ENCODE measurements at places on chromosomes 16 and 17.
A peak's percentile ranks its signal among the peaks of the same experiment; 100 is the strongest.

- no peak for DNase-seq
Measured at GRCh38 chr16:58614212-58614611, 15.4 kb downstream of the CNOT1 start.

DNA sequence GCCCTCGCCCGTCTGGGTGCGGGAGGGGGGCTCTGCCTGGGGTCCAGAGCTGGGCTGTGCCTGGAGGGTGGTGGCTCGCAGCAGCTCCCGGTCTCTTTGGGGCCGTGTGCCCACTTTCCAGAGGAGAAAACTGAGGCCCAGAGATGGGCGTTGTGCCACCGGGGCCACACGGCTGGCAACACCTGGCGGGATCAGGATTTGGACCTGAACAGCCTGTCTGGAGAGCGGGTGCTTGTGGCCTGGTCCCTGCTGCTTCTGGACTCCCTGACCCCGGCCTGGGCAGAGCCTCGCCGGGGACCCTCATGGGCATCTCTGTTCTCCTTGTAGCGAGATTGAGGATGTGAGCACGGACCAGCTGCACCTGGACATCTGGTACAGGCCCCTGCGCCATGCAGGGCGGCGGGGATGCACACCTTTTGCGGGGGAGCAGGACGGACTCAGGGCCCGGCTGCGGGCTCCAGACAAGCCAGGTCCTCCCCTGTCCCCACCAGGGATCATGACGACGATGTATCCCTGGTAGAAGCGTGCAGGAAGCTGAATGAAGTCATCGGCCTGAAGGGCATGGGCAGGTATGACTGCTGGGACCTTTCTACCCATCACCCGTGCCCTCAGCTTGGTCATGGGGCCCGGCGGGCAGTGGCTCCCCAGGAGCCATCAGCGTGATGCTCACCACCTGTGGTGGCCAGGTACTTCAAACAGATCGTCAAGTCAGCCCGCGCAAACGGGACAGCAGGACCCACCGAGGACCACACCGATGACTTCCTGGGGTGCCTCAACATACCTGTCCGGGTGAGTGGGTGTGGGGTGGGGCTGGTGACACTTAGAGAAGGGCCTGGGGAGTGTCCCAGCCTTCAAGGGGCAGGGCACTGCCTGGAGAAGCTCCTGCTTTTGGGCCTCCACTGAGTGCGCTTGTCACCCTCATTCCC, 8.3 kb downstream of the BAIAP3 start:
- no peak for DNase-seq

GRCh38 chr17:44115585-44116415, 7.6 kb downstream of the HDAC5 start:
- peak; percentile 85 for DNase-seq

GRCh38 chr16:30602616-30603277, 7.4 kb downstream of the ZNF689 start:
- DNase-seq, result no peak

GRCh38 chr17:78595135-78595810, 18.1 kb upstream of the DNAH17 start:
- no peak for DNase-seq

DNA sequence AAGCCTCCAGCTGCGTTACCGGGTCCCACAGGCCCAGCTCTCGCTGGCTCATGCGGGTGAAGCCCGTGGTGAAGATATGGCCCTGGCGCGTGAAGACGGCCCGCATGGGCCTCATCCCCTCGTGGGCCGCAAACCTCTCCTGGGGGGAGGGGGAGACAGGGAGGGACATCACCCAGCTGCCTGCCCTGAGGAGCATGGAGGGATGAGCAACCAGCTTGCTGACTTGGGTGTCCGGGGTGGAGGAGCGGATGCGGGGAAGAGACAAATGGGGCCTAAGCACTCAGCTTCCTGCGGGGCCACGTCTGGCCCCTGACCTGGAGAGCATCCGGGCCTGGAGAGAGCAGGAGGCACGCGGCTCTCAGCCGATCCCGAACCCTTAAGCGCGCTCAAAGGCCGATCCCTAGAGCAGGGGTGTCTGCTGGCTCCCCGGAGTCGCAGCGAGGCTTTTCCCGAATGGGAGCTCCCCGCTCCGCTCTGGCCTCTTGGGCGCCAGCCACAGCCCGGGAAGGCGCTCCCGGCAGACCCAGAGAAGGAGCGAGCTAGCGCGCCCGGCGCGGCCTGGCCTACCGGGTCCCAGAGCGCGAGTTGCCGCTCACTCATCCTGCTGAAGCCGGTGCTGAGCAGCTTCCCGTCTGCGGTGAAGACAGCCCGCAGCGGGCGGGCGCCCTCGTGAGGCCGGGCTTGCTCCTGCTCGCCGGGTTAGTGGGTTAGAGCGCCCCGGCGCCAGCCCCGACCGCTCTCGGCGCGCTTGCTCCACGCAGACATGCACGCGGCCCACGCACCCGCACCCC, 5.0 kb downstream of the CORO6 start:
- peak; percentile 97 for DNase-seq

DNA sequence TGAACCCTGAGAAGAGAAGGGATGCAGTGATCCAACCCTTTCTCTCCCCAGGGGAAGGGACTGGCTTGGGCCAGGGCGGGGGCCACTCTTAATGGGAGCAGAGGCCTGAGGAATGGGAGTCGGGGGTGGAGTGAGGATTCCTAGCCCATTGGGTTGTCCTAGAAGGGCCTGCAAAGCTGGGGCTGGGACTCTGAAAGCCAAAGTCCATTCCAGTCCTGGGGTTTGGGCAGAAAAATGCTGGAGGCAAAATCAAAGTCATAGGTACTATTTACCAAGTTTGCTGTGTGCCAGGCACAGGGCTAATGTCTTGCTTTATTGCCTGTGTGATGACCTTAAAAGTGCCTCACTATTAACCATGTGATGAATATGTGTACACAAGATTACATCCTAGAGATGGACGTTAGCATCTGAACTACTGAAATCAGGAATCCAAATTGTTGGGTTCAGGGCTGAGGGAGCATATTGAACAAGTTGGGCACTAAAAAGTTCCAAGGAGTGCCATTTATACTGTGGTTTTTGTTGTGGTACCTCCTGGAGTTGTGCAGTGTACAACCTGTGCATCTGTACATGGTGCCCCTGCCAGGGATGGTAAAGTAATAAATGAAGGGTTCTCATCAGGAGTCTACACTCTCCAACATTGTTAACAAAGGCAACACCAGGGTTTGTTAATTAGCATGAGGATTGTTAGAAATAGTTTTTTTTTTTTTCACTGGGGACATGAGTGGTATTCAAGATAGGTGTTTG, 84.4 kb upstream of the NKD1 start:
- DNase-seq, result no peak

GRCh38 chr16:85146922-85147651, 34.8 kb upstream of the CIBAR2 start:
- no peak for DNase-seq

- no peak for DNase-seq
Measured at GRCh38 chr16:83354015-83354414, 453.8 kb upstream of the HSBP1 start.

DNA sequence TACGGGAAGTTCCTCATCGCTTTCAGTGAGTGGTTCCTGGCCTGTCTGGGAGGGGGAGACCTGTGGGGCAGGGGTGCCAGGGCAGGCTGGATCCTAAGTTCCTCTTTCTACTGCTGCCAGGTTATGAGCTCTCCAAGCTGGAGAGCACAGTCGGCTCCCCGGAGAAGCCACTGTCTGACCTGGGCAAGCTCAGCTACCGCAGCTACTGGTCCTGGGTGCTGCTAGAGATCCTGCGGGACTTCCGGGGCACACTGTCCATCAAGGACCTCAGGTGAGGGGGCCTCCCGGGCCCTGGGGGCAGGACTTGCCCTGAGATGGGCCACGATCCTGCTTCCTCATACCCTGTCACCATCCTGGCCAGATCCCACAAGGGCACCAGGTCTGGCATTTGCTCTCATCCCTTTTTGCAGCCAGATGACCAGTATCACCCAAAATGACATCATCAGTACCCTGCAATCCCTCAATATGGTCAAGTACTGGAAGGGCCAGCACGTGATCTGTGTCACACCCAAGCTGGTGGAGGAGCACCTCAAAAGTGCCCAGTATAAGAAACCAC, 5.1 kb downstream of the PRSS8 start:
- no peak for DNase-seq

DNA sequence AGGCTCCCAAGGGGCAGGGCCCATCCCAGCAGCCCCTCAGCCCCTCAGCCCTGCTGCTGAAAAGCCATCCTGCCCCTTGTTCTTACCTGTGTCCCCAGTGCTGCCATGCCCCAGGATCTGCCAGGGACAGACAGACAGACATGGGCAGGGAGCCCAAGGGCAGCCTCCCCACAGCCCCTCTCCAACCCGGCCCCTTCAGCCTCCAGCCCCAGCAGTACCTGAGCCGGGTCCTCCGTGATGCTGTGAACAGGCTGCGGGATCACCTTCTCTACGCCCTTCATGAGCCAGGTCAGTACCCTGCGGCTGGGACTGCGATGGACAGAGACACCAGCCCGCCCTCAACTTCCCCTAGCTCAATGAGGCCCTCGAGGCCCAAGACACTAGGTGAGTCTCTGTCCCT, 8.2 kb downstream of the CNGB1 start:
- no peak for DNase-seq

GRCh38 chr17:79214940-79215604, 140.4 kb downstream of the ENGASE start:
- no peak for DNase-seq

DNA sequence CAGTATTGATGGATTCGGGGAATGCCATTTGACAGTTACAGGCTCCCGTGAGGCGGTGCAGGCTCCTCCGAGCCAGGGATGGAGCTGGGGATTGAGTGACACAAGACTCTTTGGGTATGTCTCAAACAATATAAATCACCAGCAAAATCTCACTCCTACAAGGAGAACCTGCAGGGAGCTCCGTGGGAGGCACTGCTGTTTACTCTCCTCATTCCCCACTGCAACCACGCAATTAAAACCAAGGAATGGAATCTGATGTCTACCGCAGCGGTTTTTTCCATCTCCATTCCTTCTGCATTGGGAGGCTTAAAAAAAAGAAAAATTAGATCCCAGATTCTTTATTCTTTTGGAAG, 157.9 kb downstream of the WWOX start:
- DNase-seq, result no peak

DNA sequence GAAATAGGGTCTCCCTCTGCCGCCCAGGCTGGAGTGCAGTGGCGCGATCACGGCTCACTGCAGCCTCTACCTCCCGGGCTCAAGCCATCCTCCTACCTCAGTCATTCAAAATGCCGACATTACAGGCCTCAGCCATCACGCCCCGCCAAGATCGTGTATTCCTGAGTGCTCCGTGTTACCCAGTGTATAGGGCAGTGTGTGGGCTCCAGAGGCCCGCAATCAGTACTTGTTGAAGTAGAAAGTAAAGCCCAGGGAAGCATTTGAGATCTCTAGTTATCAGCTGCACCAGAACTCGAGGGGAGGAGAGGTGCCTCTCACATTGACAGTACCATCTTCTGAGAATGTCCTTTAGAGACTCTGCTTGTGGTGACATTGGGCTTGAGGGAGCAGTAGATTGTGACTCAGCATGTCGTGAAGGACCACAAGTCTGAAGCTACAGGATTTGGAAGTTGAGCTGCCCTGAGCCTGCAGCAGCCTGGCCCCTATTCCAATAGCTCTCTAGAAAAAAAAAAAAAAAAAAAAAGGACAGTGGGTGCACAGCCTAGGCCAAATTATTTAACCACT, 1.1 kb upstream of the PRPSAP1 start:
- DNase-seq, result peak; percentile 33

DNA sequence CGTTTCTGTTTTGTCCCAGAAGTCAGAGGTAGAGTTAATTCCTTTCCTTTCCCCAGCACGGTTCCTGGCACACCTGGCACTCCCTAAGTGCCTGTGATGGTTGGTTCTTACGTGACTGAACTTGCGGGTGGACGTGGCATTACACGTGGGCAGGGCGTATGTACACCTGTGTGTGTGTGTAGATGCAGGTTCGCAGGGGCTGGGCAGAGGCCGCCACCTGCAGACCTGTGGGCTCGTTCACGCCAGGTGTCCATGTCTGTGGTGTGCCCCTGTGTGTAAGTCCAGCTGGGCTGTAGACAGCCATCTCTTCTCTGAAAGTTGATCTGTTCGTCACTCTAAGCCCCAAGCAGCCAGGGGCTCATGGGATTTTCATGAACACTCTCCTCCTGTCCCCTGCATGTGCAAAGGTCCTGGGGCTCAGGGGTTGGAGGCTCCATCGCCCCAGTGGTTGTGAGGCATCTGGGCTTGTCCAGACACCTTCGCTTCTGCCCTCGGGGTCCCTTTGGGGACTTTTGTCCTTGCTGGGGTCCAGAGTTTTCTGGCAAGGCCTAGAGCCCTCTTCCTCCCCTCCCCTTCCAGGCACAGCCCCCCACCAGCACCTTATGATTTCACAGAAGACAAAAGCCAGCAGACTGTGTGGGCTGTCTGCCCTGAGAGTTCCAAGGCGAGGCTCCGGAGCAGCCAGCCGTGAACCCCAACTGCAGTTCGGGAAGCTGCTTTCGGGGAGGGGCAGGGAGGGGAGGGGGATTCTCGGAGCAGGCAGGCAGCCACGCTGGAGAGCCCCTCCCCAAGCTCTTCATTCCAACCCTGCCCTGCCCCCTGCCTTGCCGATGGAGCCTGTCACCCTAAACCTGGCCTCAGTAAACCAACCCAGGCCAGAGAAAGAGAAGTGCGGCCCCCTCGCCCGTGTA, 5.4 kb upstream of the FSCN2 start:
- no peak for DNase-seq

GRCh38 chr16:87921236-87921773, 15.0 kb downstream of the CA5A start:
- no peak for DNase-seq

DNA sequence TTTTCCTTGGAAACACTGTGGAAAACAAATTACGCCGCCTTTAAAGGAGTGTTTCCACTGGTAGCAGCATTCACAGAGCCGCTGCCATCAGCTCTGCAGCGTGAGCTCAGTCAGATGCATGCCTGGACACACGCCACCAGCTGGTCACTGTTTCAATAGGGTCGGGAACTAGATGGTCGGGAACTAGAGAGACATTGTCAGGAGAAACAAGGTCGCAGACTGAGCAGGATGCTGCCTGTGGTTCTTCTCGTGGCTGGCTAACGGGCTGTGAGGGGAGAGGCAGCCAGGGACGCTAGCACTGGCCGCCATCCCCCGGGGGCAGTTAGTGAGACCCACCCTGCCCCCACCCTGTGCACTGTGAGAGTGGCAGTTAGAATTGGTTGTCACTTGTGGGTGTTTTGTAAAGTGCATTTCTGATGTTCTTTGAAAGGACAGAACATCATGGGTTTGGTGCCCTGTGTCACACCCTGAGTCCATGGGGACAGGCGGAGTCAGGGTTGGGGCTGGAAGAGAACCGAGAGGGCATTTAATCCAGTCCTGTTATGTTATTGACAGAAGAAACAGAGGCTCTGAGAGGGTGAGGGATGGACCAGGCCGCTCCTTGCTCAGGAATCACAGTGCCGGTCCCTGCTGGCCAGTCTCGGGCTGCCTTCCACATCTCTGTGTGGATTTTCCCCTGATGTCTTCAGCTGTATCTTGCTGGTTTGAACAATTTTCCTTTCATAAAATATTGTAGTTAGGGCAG, 86.3 kb downstream of the SPECC1 start:
- no peak for DNase-seq

GRCh38 chr17:80359422-80360110, 55.4 kb upstream of the ENDOV start:
- no peak for DNase-seq

GRCh38 chr16:10196999-10197398, 14.8 kb upstream of the GRIN2A start:
- DNase-seq, result no peak

- DNase-seq, result peak; percentile 81
Measured at GRCh38 chr17:50129728-50130558, at the start of gene SAMD14. Gene SAMD14 (minus strand): TSS chr17:50130160. CDS start chr17:50124959, 5,201 bp downstream.
